ENCODE measurements at places on chromosomes 5 and 9.
A peak's percentile ranks its signal among the peaks of the same experiment; 100 is the strongest.

DNA sequence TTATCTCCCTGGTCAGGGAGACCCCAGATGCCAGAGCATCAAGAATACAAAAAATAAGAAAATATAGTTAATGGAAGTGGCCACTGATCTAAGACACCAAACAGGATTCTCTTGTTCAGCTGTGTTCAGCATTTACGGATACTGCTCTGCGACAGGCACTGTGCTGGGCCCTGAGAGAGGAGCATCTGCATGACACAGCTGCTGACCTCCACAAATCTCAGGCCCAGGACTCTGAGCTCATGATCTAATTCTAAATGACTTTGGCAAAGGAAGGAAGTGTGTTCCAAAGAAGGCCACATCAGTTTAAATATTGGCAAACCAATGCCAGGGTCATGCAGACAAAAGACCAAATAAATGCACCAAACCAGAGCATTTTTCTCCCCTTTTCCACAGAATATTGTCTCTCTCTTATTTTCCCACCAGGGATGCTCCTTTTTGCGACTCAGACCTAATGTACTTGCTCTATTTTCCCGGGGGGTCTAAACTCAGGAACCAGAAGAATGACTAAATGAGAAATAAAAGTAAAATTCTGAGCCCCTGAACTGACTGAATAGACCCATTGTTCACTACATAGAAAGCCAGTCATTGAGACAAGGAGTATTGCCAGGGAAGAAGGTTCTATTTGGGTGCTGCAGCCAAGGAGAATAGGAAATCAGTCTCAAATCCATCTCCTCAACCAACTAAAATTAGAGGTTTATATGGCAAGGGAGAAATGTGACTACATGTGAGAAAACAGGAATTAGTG, 1.4 kb upstream of the AGGF1 start:
- no peak for DNase-seq

- no peak for DNase-seq
These were observed 5.8 kb downstream of the HMGCR start for GRCh38 chr5:75342836-75343235.

GRCh38 chr9:134568116-134568515, 73.5 kb upstream of the COL5A1 start:
- DNase-seq = no peak

- DNase-seq = no peak
These were observed 8.7 kb upstream of the FBN2 start for GRCh38 chr5:128546658-128547281.

GRCh38 chr5:499233-500209, 24.7 kb downstream of the SLC9A3 start:
- no peak for DNase-seq

DNA sequence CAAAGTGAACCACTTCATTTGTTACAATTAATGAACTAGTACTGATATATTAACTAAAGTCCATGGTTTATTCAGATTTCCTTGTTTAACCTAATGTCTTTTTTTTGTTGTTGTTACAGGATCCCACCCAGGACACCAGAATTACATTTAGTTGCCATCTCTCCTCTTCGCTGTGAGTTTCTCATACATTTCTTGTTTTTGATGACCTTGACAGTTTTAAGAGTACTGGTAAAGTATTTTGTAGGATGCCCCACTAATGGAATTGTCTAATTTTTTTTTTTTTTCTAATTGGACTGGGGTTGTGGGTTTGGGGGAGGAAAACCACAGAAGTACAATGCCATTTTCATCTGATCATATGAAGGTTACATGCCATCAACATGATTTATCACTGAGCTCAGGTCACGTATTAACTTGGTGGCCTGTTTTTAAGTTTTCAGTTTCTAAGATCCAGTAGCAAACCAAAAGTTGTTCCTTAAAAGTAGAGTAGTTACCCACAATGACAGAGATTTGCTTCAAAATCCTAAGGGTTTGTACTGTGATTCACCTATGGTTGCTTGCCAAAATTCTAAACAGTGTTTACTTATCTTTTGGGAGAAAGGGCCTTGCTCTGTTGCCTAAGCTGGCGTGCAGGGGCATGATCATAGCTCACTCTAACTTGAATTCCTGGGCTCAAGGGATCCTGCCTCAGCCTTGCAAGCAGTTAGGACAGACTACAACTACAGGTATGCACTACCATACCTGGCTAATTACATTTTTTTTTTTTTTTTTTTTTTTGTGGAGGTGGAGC, 4.5 kb upstream of the OTULIN start:
- no peak for DNase-seq

DNA sequence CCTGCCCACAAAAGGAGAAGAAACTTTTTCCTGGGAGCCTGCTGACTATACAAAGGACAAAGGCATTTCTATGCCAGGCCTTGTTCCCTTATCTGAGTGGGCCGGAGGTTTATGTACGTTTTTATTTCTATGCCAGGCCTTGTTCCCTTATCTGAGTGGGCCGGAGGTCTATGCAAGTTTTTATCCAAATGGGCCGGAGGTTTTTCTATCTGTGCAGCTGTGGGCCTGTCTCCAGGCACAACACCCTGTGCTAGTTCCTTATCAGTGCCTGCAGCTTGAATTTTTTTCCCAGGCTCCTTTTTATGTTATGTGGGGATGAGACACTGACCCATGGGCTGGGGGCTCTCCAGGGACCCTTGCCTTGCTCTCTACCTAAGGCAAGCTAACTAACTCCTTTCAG, 5.5 kb downstream of the SLC25A2 start:
- DNase-seq = no peak

- no peak for DNase-seq
These were observed 83.8 kb upstream of the FREM1 start for GRCh38 chr9:14993901-14994554.

DNA sequence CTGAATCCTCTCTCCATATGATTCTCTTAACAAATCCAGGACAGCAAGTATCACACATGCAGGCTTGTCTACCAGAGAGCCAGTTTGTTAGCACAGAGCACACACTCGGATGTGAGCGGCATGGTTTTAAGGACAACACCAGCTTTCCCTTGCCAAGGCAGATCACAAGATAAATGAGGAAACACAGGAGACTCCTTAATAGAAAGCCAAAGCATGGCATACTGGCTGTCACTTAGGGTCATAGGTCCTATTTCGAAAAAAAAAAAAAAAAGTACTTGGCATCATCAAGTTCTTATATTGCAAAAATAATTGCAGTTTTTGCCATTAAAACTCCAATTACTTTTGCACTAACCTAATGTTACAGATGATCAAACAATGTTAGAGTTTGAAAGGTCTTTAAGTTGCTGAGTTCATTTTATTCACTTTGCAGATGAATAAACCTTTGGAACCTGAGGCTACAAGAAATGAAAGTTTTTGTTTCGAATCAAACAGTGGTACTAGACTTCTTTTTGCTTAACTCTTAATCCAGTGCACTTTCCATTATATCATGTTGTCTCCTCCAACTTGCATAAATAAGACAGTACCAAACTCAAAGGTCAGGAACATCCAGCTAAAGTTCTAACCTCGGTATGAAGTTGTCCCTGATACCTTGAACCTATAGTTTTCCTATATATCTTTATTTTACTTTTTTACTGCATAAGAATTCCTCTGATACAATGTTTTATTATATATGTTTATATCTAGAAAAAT, 138.5 kb downstream of the MPDZ start:
- no peak for DNase-seq

DNA sequence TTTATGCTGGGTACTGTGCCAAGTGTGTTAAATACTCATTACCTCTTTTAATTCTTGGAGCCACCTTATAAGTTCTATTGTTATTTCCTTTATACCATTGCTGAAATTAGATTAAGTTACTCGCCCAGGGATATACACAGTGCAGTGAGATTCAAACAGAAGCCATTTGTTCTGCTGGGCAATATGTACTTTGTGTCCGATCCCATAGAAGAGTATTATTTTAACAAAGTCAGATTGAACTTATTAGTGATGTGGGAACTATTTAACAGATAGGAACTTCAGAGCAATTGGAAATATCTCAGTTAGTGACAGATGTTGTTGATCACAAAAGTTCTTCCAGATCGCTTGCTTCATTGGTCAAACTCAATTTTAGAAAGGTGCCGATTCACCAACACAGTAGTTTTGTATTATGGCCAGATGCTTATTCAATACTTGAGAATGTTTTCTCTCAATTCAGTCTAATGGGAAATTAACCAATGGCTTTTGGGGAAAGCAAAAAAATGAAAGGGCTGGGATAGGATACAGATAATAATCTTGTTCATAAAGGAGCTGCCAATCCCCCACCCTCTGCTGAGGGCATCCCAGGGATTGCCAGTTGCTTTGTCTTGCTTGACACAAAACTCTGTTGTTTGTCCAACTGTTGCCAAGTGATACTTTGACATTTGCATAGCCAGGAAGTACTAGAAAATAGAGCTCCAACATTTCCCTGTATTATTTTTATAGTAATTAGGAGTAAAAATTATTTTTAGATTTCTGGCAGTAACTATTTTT, 94.8 kb upstream of the SEMA6A start:
- DNase-seq = no peak

GRCh38 chr5:33439905-33440481, 772 bp upstream of the TARS1 start:
- DNase-seq = peak; percentile 17

GRCh38 chr5:114988096-114988495, 181.6 kb downstream of the TRIM36 start:
- DNase-seq = no peak

DNA sequence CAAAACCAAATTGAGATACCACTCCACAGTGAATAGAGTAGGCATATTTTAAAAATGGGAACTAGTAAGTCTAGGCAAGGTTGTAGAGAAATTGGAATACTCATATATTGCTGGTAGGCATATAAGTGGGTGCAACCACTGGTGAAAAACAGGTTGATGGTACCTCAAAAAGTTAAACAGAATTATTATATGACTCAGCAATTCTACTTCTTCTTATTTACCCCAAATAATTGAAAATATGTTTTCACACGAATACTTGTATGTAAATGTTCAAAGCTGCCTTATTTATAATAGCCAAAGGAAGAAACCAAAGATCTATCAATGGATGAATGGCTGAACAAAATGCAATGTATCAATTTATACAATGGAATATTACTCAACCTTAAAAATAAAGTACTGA, 79.1 kb downstream of the CDH9 start:
- DNase-seq = no peak

GRCh38 chr9:97505845-97506244, 4.4 kb downstream of the TMOD1 start:
- no peak for DNase-seq

DNA sequence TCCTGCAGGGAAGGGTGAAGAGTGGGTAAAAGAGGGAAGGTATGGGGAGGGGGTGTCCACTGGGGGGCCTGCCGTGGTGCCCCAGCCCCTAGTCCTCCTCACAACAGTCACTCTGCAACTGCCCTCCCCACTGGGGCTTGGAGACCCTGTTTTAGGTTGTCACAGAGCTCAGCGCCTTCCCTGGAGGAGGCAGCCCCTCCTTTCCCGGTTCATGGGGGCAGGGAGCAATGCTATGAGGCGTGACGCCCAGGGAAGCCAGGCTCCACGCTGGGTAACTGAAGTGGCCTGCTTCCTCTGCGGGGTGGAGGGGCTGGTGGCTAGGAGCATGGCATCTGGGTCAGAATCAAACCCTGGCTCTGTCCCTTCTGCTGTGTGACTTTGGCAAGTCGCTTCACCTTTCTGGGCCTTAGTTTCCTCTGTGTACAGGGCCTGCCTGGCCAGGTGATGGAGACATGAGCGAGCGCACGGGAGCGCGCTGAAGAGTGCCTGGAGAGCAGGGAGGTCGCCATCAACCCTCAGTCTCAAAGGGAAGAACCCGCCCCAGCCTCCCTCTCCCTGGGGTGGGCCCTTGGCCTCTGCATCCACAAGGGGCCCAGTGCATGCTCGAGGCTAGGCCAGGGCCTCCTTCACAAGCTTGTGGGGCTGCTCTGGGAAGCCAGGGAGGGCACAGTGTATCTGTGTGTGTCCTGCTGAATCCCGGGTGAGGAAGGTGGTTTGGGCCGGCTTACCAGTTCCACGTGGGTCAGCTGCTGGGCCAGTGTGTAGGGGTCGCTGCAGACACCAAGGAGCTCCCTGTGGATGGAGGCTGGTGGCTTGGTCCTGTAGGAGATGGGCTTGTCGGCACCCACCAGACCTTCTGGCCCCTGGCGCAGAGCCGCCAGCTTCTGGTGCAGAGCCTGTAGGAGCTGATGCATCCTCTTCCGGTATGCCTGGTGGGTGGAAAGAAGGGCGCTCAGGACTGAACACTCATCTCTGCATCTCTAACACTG, 56.4 kb upstream of the RNF130 start:
- no peak for DNase-seq

DNA sequence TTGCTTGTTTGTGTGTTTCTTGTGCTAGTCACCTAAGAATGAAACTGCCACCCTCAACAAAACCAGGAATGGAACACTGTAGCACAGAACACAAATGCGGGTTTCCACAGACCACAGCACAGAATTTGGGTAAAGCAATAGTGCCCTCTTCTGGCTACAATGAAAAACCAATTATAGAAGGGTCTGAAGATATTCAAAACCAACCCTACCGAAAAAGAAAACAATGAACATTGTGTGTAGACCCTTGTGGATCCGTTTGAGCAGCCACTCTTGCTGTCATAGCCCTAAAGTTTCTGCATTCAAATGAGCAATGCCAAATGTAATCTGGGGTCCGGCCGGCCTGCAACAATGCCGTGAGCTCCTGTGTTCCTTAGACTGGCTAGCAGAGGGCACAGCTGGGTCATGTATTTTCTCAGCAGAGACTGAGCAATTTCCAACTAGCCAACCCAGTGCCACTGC, 8.3 kb upstream of the ENC1 start:
- peak; percentile 66 for DNase-seq

GRCh38 chr5:156473269-156473908, 146.4 kb downstream of the SGCD start:
- DNase-seq = no peak

Data from hepatic stellate cell (primary cell).